ENCODE measurements at places on chromosomes 11 and 22.

- DNase-seq = no peak
Measured at GRCh38 chr11:100719809-100720221, 32.7 kb downstream of the ARHGAP42 start.

- DNase-seq = no peak
Measured at GRCh38 chr22:44311855-44312170, 938 bp downstream of the SHISAL1 start.

- no peak for DNase-seq
Measured at GRCh38 chr11:42054351-42054900, 595.0 kb upstream of the LRRC4C start.

DNA sequence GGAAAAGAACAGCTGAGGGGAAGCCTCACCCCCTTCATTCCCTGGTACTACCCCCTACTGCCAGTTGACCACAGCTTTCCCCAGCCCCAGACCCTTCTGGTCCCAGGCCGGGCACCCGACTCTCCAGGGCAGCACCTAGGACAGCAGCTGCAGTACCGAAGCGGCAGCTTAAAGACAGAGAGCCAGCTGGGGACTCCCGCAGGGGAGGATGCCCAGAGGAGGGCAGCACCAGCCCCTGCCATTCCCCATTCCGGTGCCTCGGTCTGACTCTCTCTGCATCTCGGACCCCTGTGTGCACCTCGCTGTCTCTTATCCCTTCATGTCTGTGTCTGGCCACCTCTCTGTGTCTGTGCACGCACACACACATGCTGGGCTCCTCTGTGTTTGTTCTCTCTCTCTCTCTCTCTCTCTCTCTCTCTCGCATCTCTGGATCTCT, 9.4 kb downstream of the IGSF9B start:
- peak; percentile 77 for DNase-seq

GRCh38 chr11:125251956-125252355, 87.4 kb downstream of the PKNOX2 start:
- DNase-seq = no peak

DNA sequence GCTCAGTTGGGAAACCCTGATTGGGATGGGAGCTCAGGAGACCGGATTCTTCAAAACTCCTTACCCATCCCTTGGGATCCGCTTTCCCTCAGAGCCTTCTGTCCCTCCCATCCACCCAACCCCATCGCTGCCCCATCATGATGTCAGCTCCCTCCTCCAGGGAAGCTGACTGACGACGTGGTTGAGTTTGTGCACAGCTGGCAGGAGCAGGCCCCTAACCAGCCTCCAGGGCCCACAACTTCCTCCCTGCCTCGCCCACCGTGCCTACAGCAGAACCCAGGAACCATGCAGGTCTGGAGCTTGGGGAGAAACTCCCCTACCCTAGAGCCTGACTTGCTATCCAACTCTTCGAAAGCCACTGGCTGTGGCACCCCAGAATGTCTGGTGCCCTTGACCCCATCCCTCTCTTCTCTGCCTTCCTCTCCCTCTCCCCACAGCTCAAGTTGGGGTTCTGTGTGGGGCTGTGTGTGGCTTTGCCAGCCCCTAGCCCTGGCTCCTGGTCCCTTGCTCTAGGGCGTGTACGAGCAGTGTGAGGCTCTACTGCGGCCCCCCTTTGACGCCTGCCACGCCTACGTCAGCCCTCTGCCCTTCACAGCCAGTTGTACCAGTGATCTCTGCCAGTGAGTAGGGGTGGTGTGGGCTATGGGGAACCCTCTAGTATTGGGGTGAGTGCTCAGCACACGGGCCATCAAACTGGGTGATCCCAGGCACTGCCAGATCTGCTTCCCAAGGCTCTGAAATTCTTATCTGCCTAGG, 11.1 kb downstream of the OTOG start:
- no peak for DNase-seq

DNA sequence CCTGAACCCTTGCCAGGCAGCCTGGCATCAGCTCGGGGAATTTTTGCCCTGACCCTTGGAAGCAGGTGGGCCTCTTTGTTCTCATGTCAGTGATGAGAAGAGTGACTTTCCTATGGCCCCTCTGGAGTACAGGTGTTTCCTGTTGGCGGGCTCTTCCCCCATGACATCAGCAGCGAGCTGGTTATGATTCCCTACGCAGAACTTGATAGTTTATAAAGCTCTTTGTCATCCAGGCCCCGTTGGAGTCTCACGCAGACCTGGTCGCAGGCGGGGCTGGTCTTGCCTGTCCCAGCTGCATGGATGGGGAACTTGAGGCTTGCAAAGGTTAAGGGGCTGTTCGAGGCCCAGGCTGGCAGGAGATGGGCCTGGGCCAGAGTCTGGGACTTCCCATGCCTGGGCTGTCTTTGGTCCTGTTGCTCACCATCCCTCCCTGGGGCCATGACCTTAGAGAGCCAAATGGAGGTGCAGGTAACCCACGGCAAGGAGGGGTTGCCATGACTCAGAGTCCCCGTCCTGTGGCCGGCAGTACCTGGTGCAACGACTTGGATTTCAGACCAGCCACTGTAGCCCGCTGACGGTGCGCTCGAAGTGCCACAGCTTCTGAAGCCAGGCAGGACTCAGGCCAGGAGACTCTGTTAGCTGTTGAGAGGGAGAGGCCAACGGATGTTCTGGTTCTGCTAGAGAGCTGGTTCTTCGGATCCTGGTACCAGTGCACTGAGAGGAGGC, 45.9 kb upstream of the PPP6R3 start:
- DNase-seq = no peak

DNA sequence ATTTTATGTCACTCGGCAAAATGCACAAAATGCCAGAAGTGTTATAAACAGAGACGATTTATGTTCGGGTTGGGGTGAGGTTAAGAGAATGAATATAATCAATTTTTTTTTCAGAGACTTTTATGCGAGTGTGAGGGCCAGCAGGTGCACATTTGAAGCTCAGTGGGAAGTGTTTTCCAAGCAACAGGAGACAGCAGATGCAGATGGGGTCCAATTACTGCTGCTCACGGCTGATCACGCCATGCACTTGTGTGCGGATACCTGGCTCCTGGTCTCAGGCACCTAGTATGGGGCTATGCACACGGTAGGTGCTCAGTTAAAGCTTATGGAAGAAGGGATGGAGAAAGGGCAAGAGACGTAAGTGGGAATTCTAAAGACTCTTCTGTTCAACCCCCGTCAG, 249.1 kb downstream of the MIAT start:
- DNase-seq = no peak

DNA sequence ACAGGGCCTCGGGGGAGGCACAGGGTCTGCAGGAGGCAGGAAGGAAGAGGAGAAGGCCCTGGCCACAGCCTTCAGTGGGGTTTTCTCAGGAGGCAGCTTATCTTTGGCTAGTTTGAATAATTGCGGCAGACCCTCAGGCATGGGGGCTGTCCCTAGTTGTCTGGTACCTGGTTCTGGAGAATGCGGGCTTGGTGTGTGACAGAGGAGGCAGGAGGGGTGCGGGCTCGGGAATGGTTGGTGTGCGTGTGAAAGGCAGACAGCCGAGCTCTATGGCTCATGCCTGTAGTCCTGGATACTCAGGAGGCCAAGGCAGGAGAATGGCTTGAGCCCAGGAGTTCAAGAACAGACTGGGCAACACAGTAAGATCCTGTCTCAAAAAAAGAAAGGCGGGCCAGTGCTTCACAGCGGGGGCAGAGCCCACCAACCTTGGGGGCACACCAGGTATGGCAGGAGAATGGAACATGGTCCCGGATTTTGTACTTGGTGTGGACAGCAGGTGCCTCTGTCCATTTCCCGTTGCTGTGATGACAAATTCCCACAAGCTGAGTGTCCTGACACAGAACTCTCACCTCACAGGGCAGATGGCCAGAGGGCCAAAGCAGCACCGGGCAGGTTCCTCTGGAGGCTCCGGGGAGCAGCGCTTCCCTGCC, 640.6 kb downstream of the TBC1D22A start:
- no peak for DNase-seq

- no peak for DNase-seq
Measured at GRCh38 chr22:49497266-49497665, 330.4 kb downstream of the BRD1 start.

DNA sequence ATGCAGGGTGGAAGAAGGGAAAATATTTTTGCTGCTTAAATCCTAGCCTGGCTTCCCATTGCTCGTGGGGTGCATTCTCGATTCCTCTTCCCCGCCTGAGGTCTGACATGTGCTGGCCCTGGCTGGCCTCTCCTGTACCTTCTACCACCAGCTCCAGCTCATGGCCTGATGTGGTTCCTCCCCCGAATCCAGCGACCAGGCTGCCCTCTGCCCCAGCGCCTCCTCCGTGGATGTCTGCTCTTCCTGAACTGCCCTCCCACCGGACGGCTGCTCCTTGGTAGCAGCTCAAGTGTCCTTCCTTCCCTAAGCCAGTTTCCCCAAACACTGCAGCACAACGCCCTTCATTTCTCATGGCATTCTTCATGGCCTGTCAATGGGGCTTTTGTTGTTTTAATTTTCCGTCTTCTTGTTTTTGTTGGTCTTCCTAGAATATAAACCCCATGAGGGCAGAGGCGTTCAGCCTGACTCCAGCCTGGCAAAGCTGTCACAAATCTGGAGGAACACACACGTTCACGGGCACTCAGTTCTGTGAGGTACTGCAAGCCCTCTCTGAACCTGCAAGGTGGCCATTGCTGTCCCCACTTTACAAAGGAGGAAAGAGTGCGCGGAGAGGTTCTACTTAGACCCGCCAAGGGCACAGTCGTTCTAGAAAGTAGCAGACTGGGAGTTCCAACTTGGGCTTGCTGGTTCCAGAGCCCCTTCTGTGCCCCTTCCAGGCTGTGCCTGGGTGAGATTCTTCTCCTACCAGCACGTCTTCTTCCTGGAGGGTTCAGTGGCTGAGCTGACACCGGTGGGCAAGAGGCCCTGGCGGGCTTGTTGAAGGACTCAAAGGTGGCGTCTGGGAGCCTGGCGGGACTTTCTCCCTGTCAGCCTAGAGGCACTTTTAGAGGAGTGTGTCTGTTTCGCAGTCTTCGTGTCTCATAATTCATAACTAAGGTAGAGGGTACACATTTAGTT, 953 bp upstream of the LRP5 start:
- no peak for DNase-seq

- DNase-seq = no peak
Measured at GRCh38 chr11:126766440-126766839, 234.1 kb downstream of the KIRREL3 start.

- DNase-seq = no peak
Measured at GRCh38 chr11:73942010-73942409, 8.8 kb upstream of the DNAJB13 start.

- DNase-seq = no peak
Measured at GRCh38 chr22:36293606-36294292, 40.8 kb downstream of the APOL1 start.

DNA sequence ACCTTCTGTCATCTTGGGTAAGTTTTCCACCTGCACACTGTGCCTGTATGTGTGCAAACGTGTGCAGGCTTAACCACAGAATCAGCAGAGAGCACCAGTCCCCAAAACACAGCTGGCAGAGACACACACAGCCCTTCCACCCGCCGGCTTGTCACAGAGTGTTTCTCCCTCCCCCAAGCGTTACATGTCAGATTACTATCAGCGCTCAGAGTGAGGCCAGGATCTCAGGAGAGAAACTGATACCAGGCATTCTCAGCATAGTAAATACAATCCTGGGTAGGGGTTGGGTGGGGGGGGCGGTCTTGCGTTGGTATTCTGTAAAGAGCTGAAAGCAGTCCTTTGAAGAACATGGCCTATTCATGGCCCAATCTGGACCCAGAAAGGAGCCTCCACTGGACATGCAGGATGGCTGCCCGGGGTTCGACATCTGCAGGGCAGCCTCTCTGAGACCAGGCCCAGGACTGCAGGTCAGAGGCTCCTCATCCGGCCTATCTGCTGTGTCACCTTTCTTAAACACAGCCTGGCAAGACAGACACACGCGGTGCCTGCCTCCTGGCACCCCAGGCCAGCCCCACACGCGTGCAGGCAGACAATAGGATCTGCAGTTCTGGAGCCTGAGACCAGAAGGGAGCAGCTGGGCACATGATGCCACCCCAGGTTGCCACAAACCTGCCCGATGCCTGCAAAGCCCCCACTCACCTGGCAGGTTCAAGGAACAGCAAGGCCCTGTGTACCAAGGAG, 1.7 kb downstream of the OSBPL5 start:
- no peak for DNase-seq

DNA sequence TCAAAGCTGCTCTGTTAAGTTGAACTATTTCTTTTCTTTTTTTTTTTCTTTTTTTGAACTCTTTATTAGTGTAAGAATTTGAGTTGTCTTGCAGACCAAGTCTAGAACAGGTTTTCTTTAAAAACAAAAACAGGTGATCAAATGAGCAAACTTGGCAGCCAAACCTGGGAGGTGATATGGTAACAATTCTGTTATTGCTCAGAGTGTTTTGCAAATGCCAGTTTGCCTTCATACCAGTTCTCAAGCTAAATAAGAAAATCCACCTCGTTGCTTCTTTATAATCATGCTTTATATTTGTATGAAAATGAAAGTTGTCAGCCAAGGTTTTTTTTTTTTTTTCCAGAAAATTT, 76.9 kb downstream of the DEPDC5 start:
- DNase-seq = no peak

- DNase-seq = peak; percentile 80
Measured at GRCh38 chr11:120835601-120836228, 188.2 kb upstream of the TBCEL start.

DNA sequence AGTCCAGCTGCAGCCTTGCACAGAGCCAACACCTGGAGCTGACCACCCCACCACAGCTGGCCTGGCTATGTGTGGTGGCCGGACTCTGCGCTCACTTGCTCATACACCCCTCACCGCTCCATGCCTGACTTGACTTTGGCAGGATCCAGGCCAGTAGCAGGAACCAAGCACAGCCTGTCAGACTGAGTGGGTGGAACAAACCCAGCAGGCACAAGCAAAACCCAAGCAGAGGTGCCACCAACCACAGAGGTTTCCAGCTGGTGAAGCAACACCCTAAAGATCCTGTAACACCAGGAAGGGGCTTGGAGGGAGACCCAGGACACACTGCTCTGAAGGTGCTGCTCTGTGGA, 44.9 kb upstream of the WNT11 start:
- DNase-seq = no peak

GRCh38 chr11:64472593-64473455, 113.9 kb downstream of the RPS6KA4 start:
- DNase-seq = no peak

- no peak for DNase-seq
Measured at GRCh38 chr11:104333977-104334376, 170.0 kb upstream of the PDGFD start.

DNA sequence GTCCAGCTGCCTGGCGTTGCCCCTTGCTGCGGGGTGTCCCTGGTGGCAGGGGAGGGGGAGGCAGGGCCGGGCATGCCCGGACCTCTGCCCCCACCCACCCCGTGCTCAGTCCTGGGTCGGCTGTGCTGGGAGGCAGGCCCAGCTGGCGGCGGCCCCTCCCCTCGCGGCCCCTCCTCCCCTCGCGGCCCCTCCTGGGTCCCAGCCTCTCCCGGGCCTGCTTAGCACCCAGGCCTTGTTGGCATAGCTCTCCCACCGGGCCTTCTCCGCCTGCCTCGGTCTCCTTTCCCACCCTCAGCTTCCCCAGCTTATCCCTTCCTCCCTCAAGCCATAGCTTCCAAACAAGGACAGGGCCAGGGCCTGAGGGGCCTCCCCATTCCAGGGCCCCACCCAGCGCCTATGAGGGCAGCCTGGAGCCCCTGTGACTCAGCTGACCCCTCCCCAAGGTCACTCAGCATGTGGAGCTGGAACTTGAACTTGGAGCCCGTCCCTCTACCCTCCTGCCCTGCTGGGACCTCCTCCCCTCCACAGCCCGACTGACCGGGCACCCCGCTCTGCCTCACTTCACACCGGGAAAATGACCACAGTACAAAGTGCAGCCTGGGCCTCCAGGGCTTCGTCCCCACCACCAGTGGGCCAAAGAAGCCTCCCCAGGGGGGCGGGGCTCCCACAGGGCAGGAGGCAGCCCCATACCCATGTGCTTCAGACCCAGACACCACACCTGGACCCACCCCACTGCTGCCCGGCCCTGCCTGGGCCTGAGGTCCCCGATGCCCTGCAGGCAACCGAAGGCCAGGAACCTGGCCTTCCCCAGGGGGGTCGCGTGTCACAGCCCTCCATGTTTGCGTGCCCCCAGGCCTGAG, 1.2 kb downstream of the EPS8L2 start:
- DNase-seq = peak; percentile 47
